ENCODE measurements at places on chromosomes 11 and 22.

- no peak for DNase-seq
Measured at GRCh38 chr11:78801161-78801884, 226.7 kb upstream of the NARS2 start.

DNA sequence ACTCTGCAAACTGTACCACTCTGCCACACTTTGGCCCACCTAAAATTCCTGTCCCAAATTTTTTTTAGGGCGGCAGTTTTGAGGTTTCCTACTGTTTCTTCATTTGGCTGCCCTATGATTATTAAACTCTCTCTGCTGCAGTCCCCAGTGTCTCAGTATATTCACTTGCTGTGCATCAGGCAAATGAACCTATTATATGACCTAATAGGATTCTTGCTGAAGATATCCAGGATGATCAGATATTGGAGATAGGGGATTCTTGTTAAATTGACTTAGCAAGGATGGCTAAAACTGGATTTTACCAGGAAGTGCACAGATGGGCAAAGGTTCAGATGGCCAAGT lies 410.8 kb upstream of the DDI1 start:
- DNase-seq = no peak

GRCh38 chr11:69609351-69609750 lies 31.6 kb upstream of the CCND1 start:
- DNase-seq = no peak

DNA sequence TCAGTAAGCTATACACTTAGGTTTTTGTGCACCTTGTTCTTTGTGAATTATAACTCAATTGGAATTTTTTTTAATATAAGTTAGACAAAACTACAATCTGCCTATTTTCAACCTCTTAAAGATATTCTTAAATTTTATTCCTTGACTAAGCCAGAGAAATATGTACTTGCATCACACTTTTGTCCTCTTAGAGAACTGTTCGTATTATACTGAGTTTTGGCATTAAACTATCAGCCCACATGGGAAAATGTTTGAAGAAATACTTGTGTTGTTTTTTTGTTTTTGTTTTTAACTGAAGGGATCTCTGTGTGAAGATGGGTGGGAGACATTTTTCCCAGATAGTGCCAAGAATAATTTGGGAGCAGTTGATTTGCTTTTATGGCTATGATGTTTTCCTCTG lies 25.3 kb downstream of the CEP295 start:
- no peak for DNase-seq

DNA sequence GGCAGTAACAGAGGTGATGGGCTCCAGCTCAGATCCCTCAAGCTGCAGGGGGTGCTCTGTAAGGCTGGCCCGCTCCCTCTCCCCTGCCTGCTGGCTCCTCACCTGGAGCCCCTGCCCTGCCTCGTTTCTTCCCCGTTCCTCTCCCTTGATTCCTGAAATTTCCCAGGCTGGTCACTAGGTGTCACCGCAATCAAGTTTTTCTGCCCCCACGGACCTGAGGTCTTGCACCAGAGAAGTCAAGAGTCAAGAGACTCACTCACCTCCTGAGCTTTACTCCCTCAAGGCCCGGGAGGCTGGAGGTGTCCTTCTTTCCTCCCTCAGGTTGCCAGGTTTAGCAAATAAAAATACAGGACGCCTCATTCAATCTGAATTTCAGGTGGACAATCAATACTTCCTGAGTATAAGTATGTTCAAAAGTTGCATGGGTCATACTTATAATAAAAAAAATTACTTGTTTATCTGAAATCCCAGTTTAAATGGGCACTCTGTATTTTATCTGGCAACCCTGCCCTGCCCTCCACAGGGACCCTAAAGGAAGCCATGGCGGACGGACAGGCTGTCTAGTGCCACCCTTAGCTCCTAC lies 69.2 kb downstream of the SCUBE1 start:
- DNase-seq = peak; percentile 36

- DNase-seq = no peak
Measured at GRCh38 chr11:16293204-16293681, 63.1 kb downstream of the SOX6 start.

DNA sequence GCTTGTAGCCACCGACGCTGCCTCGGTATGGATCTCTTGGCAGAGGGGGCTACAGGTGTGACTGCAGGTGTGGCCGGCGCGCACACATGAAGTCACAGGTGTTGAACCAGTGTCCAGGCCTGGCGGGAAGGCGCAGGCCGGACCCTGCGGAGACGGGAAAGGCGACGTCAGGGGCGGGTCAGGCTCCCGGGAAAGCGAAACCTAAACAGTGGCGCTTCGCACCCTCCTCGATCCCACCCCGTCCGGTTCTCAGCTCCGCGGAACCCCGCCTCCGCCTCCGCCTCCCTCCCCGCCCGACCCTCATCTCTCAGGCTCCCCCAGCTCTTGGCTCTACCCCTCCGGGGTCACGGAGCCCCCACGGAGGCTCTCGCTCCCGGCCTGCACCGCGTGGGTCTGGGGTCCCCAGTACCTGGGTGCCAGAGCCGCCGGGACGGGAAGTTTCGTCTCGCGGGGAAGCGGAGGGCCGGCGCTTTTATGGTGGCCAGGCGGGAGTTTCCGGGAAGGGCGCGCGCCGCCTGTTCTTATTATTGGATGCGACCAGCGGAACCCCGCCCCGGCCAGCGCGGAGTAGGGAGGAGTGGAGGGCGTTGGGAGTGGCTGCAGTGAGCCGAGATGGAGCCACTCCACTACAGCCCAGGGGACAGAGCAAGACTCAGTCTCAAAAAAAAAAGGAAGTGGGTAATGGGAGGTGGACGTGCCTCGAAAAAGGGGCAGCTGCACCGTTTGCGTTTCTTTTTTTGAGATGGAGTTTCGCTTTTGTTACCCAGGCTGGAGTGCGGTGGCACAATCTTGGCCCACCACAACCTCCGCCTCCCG lies at the start of gene IRF7:
TSS of gene IRF7 (minus strand) at position 447 of the 816 bp plus-strand sequence. CDS start 586 bp downstream, outside the sequence.
- DNase-seq = peak; percentile 77

- DNase-seq = no peak
Measured at GRCh38 chr11:1768141-1768469, 4.4 kb upstream of the CTSD start.

DNA sequence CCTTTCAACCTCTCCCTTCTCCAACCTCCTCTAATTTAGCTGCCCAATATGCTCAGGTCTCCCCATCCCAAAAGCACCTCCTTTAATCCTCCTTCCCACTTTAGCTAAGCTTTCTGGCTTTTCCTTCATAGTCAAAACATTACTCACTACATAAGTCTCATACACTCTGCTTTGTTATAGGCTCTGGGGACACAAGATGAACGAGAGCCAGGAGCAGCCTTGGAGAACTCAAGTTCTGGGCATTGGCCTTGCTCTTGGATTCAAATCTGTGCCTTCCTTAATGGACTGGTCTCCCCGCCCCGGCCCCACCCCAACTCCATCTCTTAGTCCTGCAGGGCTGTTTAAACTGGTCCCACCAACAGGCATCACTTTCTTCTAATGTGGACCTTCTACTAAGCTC lies 11.4 kb upstream of the HPX start:
- DNase-seq = no peak

GRCh38 chr22:32777987-32778386 lies 23.5 kb upstream of the TIMP3 start:
- no peak for DNase-seq

DNA sequence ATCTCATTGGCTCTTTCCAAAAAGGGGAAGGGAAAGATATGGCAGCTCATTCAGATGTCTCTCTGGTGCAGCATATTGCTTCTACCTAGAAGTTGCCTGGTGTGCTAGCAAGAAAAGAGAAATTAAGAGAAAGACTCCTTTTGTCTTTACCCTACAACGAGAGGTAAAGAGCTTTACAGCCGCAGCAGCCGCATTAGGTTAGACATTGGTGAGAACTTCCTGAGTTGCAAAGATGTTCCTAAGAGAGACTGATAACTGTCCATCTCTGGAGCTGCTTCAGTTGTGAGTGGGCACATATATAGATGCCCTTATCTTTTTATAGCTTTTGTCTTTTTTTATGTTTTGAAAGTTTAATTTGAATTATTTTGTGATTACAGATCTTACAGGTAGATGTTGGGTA lies 80.8 kb upstream of the NNMT start:
- DNase-seq = no peak

- no peak for DNase-seq
Measured at GRCh38 chr11:539971-540481, 2.7 kb downstream of the LRRC56 start.

GRCh38 chr22:46088541-46089311 lies 61.6 kb upstream of the PPARA start:
- DNase-seq = no peak

GRCh38 chr11:94741022-94741679 lies 27.0 kb upstream of the AMOTL1 start:
- DNase-seq = peak; percentile 5

DNA sequence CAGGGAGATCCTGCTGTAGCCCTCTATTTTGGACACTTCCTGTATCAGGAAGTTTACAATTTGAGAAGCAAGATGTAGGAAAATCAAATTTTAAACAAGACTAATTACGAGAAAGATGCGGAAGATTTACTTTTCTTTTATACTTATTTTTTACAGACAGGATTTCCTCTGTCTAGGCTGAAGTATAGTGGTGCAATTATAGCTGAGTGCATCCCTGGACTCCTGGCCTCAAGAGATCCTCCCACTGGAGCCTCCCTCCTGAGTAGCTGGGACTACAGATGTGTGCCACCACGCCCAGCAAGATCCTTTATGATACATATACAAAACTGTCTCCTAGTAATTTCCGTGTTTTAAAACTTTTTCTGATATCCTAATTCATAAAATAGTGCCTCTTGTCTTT lies 17.2 kb upstream of the CARD18 start:
- no peak for DNase-seq

DNA sequence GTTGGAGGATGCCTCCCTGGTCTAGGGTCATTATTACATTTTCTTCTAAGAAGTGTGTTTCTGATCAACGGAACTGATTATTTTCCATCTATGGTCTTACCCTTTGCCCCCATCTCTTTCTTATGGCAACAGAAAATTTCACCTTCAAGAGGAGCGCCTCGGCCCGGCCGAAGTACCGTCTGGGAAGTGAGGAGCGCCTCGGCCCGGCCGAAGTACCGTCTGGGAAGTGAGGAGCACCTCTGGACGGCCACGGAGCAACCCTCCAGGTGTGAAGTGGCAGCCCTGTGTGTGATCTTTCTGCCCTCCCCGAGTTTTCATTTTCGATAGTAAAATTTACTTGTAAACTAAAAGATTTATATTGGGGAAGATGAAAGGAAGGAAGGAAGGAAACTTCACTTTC lies 3.1 kb upstream of the APOBEC3C start:
- no peak for DNase-seq

- DNase-seq = no peak
Measured at GRCh38 chr11:76234416-76235232, 28.3 kb upstream of the WNT11 start.

DNA sequence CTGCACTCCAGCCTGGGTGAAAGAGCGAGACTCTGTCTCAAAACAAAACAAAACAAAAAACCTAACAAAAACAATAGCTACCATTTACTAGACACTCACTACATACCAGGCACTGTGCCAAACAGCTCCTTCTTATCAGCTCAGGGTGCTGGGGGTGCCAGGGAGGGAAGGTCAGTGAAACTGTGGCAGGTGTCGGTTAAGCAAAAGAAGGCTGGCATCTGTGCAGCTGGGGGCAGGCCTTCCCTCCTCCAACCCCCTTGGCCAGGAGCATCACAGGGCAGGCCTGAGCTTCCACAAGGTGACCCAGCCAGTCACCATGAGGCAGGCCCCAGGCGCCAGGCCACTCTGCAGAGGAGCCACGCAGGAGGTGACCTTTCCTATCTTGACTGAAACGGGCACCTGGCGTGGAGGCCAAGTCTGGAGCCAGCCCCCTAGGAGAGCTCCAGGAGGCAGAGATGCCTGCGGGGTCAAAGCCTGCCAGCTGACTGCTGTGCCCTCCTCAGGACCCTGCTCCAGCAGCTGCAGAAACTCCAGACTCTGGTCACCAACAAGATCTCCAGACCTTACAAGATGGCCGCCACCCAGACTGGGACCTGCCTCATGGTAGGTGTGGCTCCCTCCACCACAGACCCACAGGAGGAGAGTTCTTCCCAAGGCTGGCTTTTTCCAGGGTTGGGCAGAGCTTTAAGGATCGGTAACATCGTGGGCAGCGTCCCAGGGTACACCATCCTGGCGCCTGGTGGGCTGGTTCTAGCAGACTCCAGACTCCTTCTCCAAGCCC lies 31.3 kb upstream of the DGKZ start:
- DNase-seq = no peak

DNA sequence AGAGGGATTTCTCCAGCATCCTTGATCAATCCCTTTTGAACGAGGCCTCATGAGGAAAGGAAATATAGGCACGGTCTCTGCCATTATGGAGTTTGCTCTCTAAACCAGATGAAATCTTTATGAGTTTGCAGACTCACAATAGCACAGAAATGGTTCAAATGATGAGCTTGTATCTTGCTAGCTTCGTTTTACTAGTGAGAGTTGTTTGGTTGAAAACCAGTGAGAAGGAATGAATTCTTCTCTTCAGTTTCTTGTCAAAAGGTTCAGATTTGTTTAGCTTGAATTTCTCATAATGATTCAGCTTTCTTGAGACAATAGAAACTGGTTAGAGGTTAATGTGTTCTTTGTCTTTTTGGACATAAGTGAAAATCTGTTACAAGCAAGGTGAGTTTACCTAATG lies 92.7 kb downstream of the ZBTB16 start:
- DNase-seq = no peak

DNA sequence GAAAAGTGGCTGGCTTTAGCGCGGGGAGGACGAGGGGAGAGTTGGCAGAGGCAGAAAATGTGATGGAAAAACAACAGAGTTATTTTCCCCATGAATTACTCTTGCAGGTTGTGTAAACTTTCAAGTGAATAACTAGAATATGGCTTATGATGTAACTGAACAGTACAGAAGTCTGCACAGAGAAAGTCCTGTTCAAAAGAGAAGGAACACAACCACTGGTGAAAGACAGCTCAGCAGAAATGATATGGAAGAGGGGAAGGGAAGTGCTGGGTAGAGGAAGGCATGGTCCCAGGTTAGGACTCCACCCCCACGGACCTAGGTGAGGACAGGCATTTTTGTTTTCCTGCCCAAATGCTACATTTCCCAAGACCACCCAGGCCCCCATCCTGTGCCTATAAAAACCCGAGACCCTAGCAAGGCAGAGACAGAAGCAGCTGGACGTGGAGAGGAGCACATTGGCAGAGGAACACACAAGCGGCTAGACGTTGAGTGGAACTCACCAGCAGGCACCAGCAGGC lies 77.7 kb downstream of the MAML2 start:
- no peak for DNase-seq

- DNase-seq = no peak
Measured at GRCh38 chr11:9895006-9895405, 231.1 kb downstream of the SWAP70 start.

DNA sequence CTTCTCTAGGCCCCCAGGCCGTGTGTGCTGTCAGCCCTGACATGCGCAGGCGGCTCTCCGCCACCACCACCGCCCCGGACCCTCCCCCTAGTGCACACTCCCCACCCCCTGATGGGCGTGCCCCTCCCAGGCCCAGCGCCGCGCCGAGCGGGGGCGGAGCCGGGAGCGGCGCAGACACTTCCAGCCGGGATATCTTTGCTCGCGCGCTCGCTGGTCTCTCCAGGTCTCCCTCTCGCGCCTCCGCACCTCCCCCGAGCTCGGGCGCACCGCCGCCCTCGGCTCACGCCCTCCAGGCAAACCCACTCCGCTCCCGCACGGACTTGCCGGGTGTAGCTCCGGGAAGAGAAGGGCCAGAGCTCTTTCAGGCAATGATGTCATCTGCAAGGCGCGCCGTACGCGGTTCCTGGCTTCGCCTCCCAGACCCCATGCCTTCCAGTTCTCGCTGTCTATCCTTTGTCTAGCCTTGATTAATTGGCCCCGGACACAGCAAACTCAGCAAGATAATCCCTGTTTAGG lies at the start of gene SCN3B:
TSS of gene SCN3B (minus strand) at position 59 of the 516 bp plus-strand sequence. CDS start 823 bp downstream, outside the sequence.
- no peak for DNase-seq

GRCh38 chr11:83835423-83835822 lies 549.3 kb upstream of the CCDC90B start:
- no peak for DNase-seq
